ENCODE measurements at places on chromosomes 4 and X.

DNA sequence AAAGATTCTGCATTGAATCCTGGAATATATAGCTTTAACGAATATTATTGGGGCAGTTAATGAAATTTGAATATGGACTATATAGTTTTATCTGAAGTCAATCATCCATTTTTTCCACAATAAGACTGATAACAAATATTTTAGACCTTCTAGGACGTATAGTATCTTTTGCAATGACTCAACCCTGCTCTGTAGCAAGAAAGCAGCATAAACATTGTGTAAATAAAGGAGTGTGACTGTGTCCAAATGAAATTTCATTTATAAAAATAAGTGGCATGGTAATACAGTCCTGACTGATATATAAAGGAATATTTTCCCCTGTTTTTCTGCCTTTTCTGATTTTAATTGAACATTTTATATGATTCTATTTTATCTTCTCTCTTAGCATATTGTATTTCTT is 947.7 kb upstream of the SLIT2 start:
- no peak for DNase-seq

DNA sequence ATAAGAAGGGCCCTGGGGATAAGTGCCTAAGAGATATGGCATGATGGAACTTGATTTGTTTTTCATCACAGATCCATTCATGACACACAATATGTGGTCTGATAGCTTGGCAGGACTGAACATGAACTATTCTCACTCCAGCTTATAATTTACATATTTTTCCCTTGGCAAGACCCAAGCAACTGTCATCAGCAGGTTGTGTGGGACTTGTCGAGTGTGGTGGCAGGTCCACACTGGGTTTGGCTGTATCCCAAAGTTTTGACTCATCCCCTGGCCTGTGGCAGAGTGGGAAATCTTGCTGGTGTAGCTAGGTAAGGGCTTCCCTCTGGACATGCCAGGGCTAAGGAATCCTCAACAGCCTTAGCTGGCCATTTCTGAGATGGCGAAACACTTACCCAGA is 81.0 kb upstream of the STIM2 start:
- no peak for DNase-seq

DNA sequence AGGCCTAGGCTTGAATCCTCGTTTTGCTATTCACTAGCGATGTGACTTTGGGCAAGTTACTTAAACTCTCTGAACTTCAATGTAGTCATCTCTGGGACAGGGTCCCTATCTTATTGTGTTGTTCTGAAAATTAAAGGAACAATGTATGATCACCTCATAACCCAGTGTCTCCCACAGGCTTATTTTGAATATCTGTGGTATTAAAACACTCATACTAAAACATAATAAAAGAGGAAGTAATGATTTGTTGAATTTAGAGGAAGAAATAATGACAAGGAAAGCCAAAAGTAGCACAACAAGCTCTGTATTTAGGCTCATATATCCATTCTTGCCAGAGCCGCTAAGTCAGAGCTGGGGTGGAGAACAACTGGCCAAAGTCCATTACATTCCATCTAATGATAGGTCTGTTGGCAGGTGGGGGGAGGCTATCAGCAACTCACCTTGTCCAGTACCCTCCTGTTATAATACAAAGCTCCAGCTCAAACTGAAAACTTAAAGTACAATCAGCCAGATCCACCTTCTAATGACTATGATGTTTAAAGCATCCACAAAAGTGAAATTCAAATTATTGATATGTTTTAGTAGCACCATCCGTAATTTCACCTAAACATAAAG is 64.5 kb upstream of the LSM6 start:
- DNase-seq, result no peak

DNA sequence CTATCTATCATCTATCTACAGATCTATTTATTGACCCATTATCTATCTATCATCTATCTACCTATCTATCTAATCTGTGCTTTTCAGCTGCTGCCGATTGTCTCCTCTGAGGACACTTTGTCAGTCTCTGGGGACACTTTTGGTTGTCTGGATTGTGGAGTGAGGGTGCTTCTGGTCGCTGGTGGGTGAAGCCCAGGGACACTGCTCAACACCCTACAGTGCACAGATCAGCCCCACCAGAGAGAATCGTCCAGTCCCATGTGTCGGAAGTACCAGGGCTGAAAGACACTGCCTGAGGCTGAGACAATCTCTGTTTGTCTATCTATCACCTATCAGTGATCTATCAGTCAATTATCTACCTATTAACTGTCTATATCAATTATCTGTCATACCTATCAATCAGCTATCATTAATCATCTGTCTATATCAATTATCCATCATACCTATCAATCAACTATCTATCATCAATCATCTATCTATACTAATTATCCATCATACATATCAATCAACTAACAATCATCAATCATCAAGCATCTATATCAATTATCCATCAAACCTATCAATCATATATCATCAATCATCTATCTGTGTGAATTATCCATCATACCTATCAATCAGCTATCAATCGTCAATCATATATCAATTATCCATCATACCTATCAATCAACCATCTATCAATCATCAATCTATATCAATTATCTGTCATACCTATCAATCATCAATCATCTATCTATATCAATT is 70.0 kb upstream of the PPP2R3B start:
- DNase-seq, result no peak

DNA sequence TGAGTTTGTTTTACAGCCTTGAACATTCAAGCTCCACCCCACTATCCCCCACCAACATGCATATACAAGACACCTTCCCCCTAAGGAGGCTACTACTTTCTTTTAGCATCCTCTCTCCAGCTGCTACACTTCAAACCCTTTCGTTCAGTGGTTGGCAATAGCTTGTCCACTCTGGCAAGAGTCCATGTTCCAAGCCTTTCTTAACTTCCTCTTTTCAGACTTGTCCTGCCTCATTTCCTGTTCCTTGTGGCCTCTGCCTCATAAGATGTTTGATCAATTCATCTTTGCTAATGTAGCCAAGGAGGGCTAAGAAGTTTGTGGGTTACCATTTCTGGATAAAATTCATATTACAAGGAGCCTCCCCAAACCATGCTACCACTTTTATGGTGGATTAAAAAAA is 20.8 kb upstream of the ZCCHC12 start:
- DNase-seq, result no peak

GRCh38 chr4:153634738-153635353 is 49.2 kb upstream of the TLR2 start:
- DNase-seq, result no peak

DNA sequence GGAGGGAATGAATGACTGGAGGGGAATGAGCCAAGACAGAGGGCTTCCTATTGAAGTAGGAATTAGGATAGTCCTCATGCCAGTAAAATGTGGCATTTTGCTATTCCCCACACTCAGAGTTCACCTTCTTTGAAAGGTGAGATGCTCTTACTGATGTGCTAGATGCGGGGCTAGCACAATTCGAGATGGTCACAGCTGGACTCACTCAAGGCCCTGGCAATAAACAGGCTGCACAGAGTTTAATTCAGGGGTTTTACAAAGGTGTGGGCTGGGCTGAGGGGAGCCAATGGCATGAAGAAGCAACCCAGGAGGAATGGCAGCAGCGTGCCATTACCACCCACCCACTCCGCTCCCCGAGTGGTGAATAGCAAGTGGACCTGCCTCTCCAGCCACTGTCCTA is 55.1 kb downstream of the ENPP6 start:
- no peak for DNase-seq

DNA sequence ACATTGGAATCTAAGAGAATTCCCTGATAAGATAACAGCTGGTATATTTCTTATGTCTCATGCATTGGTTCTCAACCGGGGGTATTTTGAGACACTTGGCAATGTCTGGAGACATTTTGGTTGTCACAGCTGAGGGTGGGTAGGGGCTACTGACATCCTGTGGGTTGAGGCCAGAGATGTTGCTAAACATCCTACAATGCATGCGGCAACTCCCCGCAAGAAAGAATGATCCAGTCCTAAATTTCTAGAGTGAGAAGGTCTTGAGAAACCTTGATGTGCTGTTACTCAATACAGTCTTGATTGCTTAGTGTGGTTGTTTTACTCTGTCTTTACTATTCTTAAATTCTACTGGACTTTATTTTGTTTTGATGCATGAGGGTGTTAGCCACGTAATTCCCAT is 287.2 kb downstream of the FRMPD4 start:
- DNase-seq, result no peak

DNA sequence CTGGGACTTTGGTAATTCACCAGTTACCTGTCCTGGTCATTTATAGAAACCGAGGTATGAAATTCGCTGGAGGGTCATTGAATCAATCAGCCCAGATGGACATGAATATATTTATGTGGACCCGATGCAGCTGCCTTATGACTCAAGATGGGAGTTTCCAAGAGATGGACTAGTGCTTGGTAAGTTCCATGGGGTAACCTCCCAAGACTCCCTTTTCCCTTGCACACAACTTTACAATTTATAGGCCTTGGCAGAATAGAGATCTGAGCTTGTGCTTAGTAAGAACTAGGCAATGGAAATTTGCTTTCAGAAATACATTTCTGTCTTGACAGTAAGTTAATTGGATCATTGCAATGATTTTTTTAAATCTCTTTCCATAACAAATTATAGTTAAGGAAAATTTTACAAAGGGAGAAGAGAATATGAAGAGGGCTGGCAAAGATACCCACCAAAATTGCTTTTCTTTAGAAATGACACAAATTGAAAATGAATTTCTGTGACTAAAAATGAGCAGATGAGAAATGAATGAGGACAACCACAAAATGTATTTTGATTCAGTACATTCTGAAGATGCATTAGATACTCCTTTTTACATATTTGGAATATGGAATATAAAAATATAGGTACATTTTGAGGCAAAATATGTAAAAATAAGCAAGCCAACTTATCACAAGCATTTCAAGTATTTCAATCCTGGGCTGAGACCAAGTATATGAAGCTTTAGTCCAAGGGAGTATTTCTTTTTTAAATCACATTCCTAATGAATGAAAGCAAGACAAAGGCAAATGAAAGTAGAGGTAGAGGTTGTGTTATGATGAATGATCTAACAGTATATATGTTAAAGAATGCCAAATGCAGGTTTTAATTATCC is 45.9 kb downstream of the PDGFRA start:
- DNase-seq, result no peak

DNA sequence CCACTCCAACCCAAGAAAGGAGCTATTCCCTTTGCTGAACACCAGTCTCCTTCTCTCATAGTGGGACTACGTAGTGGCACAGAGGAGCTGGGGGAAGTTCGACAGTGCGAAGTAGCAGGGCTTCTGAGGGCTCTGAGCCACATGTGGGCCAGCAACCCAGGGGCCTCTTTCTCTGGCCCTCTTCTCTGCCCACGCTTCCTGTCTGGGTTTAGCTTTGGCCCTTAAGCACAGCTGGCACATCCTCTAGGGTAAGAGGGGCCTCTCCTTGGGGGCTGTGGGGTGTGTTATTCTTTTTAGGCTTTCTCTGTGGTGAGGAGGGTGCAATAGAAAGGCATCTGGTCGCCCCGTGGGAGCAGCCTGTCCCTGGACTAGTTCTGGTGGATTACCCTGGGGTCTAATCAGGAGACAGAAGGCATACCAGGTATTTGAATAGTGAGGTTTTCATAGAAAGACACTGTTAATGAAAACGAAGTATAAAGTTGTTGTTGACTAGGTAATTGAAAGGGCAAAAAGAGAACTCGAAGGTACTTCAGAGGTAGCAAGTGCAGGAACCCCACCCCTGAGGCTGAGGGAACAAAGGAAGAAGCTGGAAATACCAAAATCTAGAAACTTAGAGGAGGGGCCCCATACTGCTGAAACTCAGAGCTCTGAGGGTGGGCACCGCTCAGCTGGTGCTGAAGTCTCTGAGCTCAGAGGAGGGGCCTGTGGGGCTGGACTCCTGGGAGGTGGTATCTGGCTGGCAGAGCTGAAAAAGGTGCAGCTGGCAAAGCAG is 151.9 kb upstream of the RPS6KA3 start:
- DNase-seq, result no peak

- no peak for DNase-seq
Observed at GRCh38 chrX:330726-331150, 12.1 kb upstream of the GTPBP6 start.

All from activated CD8-positive, alpha-beta memory T cell treated with anti-CD3 and anti-CD28 coated beads for 1 hour (primary cell).